ENCODE measurements at places on chromosomes 5 and 9.

GRCh38 chr9:133737071-133737773, 930 bp downstream of the SARDH start:
- DNase-seq = no peak

- DNase-seq = no peak
Measured at GRCh38 chr5:55427157-55427556, 107.6 kb downstream of the PLPP1 start.

DNA sequence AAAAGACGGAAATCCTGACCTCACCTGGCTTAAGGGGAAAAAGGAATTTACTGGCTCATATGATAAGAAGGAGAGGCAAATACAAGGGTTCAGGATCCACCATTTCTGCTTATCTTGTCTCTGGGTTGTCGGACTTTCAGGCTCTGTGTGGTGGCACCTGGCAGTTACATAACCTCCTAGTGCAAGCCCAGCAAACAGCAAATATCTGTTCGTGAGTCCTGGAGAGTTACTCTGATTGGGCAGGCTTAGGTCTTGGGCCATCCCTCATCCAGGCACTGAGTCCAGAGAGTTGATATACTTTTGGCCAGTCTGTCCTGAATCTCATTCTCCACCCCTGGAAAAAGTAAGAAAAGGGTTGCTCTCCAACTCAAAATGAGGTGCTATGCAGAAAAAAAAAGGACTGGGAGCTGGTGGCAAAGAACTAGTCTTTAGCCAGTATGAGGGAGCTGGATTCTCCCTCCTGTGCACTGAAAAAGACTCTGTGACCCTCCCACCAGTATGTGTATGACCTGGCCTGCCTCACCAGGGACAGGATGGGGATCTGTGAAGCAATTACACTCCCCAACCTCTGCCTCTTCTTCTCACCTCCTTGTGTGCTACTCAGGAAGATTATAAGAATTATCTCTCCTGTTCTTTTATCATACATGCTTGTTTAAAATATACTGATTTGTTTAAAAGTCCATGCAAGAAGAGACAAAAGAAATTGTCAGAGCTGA, 282.9 kb downstream of the ARHGAP26 start:
- no peak for DNase-seq

DNA sequence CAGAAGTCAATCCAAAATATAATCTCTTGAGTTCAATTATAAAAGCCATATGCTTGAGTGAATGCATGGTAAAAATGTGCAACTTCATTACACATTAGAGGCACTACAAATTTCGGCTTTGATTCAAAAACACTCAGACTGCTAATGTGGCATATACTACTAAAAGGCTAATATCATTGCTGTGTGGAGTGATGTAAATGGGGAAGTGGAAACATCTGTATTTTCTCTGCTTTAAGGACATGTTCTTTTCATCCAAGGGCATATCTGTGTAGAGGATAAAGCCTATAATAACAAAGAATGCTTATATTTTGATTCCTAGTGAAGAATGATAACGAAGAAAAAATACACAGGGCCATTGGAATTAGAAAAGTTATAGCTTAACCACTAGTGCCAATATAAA, 643.9 kb upstream of the ZNF608 start:
- DNase-seq = no peak

- DNase-seq = no peak
Measured at GRCh38 chr9:36543916-36544315, 28.8 kb upstream of the MELK start.

- no peak for DNase-seq
Measured at GRCh38 chr9:88917375-88917774, 73.9 kb upstream of the S1PR3 start.

DNA sequence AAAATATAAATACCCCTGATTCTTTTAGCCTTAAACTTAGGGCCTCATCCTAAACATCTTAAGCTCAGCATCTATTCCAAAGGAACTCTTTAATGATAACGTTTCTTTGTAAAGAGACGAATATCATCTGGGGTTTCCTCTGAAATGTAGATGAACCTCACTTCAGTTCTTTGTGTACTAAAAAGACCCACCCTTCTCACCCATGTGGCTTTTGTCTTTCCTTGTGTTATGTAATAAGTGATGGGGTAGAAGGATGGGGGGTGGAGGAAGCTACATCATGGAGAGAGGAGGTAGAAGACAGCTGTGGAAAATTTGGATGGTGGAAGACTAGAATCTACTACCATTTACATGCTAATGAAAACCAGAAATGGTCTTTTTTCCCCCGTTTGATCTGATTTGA, 111.0 kb downstream of the NDUFS4 start:
- no peak for DNase-seq

DNA sequence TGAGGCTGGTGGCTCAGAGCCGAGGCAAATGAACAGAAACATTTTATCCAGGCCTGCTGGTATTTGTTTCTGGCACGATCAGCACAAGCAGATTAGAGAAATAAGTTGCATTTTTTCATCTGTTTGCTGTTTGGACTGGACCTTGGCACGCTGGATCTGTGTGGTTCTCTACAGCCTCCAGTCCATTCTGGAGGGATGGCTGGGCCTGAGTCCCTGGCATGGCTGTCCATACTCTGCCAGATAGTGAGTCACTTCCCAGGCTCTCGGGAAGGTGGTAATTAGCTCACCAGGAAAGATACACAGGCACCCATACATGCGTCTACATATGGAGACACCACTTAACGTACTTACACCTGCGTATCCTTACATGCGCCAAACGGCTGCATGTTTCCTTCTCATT, 78.6 kb downstream of the SPRY4 start:
- DNase-seq = no peak

DNA sequence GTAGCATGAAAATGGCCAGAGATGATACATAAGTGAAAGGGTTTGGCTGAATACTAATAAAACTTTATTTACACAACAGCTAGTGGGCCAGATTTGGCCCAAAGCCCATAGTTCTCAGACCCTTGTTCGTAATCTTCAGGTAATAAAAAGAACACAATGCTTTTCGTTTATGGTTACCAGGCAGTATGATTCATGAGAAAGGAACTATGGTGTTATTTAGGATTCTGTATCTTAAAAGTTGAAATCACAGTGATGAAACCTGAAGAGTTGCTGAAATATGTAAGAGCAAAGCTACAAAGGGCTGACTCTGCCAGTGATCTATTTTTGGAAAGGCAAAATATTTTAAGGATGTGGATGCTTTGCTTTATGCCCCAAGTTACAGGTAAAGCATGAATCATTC, 192.7 kb downstream of the SMC2 start:
- no peak for DNase-seq

DNA sequence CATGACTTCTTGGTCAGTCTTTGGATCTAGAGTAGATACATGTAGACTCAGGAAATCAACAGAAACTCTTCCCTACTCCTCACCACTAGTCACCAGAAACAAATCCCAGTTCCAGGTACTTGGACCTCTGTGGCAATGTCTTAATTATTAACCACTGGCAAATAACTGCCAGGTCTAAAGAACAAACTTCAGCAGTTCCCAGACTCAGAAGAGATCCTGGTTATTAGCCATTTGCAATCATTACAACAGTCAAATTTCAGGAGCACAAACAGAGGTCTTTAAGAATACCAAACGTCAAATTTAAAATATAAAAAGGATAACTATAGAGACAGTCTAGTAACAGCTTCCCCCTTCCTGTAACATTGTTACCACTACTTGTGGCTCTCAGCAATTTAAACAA, 10.2 kb downstream of the DIAPH1 start:
- no peak for DNase-seq

- DNase-seq = no peak
Measured at GRCh38 chr5:67214707-67215447, 18.3 kb upstream of the CD180 start.

DNA sequence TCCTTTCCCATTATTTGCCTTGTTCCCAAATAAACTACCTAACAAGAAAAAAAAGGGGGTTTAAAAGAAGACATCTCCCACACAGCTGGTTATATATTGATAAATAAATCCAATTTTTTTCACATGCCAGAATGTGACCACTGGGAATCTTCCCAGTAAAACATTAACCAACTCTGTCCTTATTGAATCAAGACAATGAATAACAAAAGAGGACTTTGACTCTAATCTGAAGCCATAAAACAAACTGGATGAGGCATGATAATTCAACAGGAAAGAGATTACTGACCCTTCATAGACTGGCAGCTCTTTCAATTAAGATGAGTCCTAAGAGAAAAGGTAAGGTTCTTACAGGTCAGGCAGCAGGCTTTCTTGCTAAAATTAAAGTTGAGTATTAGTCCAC, 165.8 kb upstream of the CDH6 start:
- no peak for DNase-seq

- no peak for DNase-seq
Measured at GRCh38 chr9:113888976-113889375, 12.9 kb downstream of the ZNF618 start.

DNA sequence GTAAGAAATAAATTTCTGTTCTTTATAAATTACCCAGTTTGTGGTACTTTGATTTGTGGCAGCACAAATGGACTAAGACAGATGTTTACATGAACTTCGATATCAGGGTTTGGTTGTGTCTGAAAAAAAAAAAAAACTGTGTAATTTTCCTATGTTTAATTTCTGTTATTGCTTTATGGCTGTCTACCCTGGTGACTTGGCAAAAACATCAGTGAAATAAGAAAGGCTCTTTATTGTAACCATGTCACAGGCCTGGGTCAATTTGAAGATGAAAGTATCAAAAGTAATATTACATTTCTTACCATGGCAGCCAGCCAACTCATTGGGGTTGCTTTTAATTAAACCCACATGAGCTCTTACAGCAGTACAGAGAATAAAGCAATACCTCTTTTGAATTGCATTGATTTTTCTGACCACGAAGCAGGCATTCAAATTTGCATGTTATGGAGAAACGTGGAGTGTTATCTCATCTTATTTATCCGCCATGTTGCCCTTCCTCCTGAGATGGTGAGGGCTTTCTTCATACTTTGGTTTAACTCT, 20.6 kb upstream of the SV2C start:
- no peak for DNase-seq

DNA sequence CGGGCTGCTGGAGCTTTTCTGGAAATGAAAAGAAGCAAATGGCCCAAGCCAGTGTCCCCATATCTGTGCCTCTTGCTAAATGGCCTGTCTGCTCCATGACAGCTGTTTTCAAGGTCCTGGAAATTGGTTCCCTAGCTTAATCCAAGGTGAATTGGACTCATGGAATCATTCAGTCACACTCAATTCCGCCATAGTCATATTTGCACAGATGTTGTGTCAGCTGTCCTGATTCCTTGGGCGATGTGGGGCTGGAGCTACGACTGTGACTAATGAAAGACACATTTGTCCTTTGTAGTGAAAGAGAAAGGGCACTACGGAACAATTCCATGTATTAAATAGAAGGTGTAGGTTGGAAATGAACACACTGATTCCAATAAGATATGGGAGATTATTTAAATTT, 102.9 kb upstream of the MEGF10 start:
- DNase-seq = no peak

DNA sequence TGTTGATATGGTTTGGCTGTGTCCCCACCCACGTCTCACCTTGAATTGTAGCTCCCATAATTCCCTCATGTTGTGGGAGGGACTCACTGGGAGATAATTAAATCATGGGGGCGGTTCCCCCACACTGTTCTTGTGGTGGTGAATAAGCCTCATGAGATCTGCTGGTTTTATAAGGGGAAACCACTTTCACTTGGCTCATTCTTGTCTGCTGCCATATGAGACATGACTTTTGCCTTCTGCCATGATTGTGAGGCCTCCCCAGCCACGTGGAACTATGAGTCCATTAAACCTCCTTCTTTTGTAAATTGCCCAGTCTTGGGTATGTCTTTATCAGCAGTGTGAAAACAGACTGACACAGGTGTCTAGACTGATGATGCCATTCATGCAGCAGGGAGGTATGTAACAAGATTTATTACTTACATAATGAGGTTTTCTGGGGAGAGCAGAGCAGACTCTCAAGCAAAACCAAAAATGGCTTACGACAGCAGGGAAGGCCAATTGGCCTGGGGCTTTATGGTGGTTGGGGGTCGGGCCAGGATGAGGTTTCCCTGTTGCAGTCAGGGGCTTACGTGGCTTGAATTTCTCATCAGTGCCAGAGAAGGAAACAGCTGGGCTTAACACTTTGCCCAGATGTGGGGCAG, 9.5 kb upstream of the COMMD10 start:
- DNase-seq = no peak

GRCh38 chr9:133526721-133527321, 2.1 kb upstream of the MYMK start:
- no peak for DNase-seq

DNA sequence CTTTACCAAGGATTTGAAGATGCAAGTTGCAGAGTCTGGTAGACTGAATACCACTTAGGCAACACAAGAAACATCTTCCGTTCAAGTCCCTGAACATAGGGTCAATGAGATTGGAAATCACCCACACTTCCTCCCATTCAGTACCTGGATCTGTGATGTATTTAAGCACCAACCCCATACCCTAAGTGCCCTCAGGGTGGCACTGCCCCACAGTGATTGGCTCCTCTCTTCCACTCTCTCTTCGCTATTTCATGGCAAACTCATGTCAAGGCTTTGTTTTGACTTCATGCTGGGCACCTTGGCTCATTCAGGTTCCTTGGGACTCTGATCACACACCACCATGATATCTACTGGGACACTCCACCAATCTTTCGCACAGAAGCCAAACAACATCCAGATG, 53.7 kb downstream of the GGTA1 start:
- no peak for DNase-seq

GRCh38 chr9:105860516-105860915, 166.2 kb downstream of the TMEM38B start:
- no peak for DNase-seq

GRCh38 chr9:137502008-137502911, 43.1 kb upstream of the NSMF start:
- no peak for DNase-seq
